Stimulated activated CD4-positive, alpha-beta T cell treated with anti-CD3 and anti-CD28 coated beads, Interleukin-12 subunit alpha, Interleukin-12 subunit beta, amount 100 ng/mL, for 4 hours (primary cell): ENCODE measurements at places on chromosomes 7 and 10.

DNA sequence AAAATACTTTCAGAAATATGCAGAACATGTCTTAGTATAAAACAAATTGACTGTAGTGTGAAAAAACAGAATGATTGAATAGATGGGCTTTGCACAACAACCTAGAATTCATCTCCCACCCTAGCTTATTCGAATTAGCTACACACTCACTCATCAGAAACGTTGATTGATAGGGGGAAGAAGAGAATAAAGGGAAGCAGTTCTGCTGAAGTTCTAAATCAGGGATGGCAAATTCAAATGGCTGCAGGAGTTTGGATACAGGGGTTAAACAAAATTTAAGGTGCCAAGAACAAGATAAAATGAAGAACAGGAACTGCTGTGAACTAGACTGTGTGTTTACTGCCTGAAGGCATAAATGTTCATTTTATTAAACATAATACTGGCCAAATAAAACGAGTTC is 9.0 kb downstream of the CD36 start:
- DNase-seq, result no peak

GRCh38 chr7:93574646-93575554 is at the start of gene CALCR:
Gene CALCR (minus strand): TSS chr7:93574724. CDS start chr7:93486981, 87,743 bp downstream.
- no peak for DNase-seq

- DNase-seq, result no peak
Observed at GRCh38 chr10:112666094-112666493, 219.1 kb downstream of the VTI1A start.

- DNase-seq, result no peak
Observed at GRCh38 chr10:84626397-84627087, 298.2 kb downstream of the CCSER2 start.

- DNase-seq, result no peak
Observed at GRCh38 chr7:127882313-127882920, 148.8 kb downstream of the LRRC4 start.
